Nucleus accumbens (tissue), 56 donors: ENCODE measurements at places on chromosomes 7 and 10.

GRCh38 chr7:6242561-6242960 is 29.9 kb downstream of the CYTH3 start:
- no peak for DNase-seq

DNA sequence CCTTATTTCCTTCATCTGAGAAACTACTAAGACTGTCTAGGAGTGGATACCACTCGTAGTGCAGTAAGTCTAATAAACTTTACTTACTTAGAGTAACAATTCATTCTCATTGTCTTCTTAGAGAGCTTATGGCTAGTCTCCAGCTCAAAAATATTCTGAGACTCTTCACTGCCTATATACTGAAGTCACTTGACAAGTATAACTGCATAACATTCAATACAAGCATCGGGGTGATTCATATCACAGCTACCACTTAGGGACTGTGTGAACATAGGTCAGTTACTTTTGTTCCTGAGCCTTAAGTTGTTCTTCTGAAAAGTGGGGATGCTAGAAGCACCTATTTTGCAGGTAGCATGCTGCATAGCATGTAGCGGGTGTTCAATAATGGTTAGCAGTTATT is 111.0 kb downstream of the HTR7 start:
- DNase-seq = no peak

- no peak for DNase-seq
These were observed 288.2 kb downstream of the ADK start for GRCh38 chr10:74439213-74439612.

DNA sequence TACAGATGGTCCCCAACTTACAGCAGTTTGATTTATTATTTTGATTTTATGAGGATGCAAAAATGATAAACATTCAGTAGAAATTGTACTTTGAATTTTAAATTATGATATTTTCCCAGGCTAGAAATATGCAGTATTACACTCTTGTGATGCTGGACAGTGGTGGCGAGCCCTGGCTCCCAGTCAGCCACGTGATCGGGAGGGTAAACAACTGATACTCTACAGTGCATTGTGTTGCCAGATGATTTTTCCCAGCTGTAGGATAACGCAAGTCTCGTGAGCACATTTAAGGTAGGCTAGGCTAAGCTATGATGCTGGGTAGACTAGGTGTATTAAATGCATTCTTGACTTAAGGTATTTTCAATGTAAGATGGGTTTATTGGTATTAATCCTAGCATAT is 865.2 kb downstream of the SORCS3 start:
- DNase-seq = no peak

DNA sequence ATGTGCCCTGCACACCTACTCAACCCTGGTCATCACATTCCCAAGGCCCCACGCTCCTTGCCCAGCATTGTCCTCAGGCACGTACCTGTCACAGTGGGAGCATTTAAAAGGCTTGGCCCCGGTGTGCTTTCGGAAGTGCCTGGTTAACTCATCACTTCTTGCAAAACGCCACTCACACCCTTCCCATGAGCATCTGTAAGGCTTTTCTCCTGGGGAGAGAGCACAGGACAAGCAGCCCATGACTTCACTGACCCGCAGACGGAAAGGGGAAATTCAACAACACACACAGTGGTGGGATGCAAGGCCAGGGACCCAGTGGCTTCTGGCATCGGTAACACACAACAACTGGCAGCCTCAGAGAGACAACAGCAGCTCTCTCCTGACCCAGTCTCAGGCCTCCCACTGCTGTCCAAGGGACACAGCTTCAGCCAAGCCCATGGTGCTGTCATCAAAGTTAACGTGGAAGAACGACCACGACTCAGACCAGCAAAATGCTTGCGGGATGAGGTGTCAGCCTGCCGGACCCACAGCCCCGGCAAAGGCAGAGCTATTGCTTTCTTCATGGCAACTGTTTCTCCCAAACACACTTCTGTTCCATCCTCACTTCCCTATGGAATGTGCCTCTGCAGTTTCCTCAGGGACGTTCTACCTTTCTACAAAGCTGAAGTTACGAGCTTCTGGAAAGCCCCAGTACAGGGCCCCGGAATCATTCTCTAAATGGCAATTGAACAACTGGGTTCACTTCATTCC is 4.8 kb downstream of the KLF6 start:
- no peak for DNase-seq

- DNase-seq = no peak
These were observed 66.2 kb upstream of the C10orf90 start for GRCh38 chr10:126736727-126737126.

DNA sequence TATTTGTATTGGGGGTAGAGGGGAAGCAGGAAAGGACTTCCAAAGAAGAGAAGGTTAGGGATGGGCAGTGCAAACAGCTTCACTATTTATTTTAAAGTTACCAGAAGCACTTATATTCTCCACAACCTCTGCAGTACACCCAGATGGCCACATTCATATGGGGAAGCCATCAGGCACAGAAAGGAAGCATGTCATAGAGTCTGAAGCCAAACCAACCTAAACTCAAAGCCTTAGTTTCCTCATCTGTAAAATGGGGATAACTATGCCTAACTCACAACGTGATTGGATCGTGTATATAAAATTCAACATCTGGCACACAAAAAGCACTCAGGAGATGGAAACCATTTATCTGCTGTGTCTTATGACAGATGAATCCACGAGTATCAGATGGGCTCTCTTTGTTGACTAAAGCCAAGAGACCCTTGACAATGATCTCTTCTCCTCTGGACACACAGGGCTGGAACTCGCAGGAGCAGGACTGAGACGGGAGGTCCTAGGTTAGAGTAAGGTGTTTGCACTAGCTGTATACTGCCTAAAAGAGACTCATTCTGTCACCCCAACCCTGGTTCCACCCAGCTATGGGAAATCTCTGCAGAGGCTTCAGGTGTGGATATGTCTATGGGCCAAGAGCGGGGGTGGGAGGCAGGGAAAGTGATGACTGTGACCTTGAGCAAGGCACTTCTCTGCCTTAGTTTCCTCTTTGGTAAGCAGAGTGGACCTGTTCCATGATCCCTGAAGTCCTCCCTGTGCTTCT is 1.8 kb downstream of the KIAA1549 start:
- no peak for DNase-seq

DNA sequence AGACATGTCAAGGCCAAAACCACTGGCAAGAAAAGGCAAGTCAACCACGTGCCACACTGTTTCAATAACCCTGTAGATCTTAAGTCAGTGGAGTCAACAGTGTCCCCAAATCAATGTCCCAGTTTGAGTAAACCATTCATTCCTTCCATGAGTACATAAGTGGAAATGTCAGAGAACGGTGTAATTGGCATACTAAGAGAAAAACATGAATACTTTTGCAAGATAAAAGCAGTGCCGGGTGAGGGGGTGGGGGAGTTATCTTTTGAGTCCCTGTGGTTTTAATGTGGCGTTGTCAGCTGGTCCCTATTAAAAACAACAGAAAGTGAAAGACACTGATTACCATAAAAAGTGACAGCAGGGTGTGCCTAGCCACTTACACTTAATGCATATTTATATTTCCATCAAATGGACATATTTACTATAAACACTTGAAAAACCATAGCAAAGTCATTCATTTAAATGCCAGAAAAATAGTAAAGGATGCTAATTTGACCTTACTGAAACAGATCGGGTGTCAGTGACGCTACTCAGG is 37.8 kb downstream of the RSU1 start:
- DNase-seq = no peak

- DNase-seq = no peak
These were observed 136.0 kb downstream of the CUL2 start for GRCh38 chr10:34954142-34954541.

DNA sequence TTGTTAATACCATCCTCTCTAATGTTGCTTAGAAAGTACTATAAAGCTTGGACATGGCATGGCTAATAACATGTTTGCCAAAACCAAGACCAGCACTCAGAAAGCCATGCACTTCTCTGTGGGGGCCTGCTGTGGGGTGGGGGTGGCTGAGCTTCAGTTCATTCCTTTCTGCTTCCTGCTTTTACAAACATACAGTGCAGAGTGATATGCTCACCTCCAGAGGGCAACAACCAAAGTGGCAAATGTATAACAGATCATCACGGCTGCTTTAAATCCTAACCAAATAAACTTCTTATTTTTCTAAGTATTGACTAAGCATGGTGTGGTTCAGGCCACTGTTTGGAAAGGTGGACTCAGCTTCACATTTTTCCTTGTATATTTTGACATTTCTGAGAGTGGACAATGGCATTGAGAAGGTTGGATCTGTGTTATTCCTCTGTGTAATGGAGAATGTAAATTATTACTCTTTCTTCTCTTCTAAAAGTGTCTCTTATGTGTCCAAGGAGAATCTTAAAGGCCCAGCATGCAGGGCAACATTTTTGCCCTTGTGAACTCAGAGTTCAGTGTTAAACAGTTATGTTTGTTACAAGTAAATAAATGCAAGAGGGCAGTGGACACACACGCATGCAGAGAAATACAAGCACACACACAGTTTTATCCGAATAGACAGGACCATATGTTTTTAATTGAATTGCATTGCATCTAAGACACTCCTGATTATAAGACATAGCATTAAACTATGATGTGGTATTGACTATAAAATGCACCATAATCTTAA is 186.1 kb downstream of the HERPUD2 start:
- DNase-seq = no peak

GRCh38 chr7:113813471-113813870 is 105.3 kb downstream of the PPP1R3A start:
- no peak for DNase-seq

DNA sequence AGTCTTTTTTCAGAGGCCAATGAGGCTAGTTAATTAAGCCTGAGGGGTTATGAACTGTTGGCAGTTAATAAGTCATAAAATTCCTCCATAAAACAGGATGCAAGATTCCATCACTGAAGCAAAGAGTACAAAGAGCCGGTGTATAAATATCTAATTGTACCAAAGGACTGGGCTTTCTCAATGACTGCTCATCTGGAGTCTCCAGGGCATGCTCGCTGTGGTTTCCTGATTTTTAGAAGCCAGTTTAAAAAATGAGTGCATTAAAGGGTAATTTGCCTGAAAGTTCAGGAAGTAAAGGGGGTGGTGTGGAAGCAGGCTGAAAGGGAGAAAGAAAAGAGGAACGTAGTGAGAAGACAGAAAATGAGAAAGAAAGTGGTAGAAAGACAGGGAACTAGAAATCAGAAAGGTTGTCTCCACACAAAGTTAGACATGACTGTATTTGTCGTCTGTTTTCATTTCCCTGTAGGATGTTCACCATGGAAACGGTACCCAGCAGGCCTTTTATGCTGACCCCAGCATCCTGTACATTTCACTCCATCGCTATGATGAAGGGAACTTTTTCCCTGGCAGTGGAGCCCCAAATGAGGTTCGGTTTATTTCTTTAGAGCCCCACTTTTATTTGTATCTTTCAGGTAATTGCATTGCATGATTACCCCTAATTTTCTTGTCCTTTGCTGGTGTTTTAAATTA is 282.3 kb downstream of the TWIST1 start:
- no peak for DNase-seq

DNA sequence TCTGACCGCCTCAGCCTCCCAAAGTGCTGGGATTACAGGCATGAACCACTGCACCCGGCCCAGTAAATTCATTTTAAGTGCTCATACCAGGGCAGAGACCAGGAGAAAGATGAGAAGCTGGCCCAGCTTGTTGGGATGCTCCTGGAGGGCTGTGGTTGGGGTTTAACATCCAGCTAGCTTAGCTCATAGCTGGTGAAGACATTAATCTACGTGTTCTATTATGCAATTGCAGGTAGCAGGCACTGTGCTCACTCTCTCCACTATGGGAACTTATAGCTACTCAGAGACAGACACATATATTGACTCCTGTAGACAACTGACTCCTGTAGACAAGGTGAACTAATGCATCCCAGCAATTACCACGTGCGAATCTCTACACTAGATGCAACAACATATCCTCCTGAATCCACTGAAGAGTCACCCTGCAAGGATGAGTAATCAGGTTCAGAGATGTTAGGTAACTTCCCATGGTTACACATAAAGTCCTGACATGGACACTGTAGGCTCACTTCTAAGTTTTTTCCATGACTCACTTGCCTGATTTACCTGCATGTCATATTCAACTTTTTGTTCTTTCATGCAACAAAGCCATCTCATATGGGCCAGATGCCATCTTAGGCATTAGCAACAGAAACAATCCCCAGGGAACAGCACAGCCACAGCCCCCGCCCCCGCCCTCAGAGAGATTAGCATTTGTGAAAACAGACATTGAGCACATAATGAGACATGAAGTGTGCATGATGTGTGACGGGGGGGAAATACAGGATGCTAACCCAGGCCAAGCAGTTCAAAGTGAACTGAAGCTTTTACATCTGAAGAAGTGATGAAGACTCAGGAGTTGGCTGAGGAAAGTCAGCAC is 37.2 kb downstream of the ERLIN1 start:
- no peak for DNase-seq

DNA sequence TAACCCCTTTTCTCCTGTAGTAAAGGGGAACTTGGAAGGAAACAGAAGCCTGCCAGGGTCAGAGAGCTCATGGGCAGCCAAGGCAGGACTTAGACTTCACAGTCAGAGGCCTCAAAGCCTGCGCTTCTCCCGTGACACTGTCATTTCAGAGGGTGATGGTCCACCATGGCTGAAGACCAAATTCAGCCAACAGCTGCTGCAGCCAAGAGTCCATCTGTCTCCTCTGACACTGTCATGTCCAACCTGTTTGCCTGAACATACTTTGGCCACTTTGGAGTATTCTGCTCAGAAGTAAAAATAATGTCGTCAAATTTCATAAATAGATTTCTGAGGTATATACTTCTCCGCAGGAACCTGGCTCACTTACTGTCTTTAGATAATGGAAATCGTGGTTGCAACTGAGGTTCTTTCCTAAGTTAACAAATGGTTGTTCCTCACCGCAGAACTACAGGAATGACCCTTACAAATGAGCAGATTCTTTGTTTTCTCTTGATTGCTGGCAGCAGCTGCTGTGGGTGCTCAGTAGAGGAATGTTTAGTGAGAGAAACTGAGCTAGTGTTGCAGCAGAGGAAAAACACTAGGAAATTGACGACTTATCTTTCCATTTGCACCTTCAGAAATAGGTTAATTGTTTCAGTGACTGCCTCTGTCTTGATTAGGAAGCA is 626.5 kb downstream of the SDK1 start:
- no peak for DNase-seq

DNA sequence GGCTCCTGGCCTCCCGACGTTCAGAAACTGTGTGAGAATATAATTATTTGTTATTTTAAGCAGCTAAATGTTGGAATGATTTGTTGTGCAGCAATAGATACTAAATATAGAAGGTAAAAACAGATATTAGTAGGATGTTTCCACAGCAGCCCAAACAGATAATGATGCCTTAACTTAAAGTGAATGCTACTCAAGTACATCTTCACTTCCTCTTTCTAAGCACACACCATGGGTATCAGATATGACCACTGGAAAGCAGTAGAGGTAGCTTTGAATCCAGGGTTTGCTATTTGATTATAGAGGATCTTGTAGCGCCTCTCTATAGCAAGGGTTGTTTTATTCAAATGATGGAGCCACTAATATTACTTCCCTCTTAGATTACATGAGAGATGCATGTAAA is 38.2 kb upstream of the BET1 start:
- no peak for DNase-seq

- no peak for DNase-seq
These were observed 57.0 kb downstream of the CDC123 start for GRCh38 chr10:12252882-12253546.
